ENCODE measurements at places on chromosomes 12 and 14.

- DNase-seq: no peak
Measured at GRCh38 chr12:116539905-116540482, 19.2 kb upstream of the MAP1LC3B2 start.

GRCh38 chr14:88791629-88792472, 902 bp downstream of the EML5 start:
- DNase-seq: no peak

DNA sequence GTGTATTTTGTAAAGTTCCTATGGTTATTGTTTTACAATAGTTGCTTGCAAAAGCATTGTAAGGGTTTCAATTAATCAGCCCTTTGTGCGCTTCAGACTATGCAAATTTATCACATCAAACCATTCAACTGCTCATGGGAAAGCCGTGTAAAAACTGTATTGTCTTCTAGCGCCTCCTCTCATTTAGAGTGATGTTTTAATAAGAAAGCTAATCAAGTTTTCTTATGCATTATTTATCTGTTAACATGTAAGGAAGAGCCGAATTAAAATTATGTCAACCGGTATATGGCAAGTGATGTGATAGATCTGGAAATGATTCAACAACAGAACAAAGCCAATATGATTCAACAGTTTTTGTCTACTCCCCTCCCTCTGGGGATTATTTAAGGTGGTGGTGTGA, 92.5 kb upstream of the RFX4 start:
- DNase-seq: no peak

- DNase-seq: no peak
Measured at GRCh38 chr14:30518867-30519560, 39.9 kb upstream of the G2E3 start.

- no peak for DNase-seq
Measured at GRCh38 chr12:148676-149416, 65.1 kb downstream of the SLC6A12 start.

GRCh38 chr12:78018171-78018910, 187.6 kb downstream of the NAV3 start:
- DNase-seq: no peak

DNA sequence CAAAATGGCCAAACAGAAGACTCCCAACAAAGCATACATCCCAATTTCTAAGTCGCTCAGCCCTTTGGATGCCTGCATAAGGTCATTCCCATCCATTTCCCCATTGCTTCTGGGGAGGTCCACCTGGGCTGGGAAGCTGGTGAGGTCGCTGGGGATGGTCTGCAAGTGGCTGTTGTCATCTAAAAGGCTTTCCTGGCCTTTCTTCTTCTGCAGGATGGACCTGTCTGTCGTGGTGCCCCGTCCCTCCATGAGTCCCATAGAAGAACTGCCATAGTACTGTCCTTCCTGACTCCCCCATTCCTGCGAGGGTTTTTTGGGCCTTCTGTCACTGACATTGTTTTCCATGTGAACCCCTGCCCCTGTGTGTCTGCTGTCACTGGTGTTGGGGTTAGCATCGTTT, 221.1 kb downstream of the GLT1D1 start:
- no peak for DNase-seq

DNA sequence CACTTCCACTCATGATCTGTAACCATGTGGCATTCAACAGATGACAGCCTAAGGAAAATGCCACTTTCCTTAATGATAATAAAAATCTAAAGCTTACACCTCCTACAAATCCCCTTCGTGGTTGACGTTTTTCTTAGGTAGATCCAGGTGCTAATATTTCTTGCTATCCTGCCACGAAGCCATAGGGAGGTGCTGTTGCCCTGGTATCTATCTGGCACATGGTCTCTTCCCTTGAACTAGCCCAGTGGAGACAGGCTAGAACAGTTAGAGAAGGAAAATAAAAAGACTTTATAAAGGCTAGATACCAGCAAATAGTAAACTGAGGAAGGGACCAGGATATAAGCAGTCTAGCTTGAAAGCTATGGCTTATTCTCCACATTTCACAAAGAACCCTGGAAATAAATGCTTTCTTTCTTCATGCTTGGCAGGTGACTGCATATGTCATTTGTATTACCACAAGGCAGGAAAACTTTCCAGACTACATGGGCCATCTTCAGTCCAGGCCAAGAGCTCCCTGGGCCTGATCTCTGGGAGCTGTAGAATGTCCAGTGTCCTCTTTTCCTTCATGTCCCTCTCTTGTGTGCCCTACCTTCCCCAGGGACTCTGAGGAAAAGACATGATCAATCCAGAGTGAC, 15.3 kb downstream of the SPIC start:
- DNase-seq: no peak

DNA sequence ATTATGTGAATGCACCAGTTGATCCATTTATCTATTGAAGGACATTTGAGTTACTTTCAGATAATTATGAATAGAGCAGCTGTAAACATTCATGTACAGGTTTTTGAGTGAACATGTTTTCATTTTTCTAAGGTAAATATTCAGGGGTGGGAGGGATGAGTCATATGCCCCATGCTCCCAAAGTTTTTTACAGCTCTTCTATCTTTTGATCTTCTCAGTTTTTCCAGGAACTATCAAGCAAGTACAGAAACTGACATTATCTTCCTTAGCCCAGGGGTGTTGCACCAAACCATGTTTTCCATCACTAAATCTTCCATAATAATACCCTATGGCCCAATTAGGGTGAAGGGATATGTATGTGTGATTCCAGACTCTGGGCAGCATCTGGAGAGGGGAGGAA, 384.5 kb downstream of the EMP1 start:
- no peak for DNase-seq

DNA sequence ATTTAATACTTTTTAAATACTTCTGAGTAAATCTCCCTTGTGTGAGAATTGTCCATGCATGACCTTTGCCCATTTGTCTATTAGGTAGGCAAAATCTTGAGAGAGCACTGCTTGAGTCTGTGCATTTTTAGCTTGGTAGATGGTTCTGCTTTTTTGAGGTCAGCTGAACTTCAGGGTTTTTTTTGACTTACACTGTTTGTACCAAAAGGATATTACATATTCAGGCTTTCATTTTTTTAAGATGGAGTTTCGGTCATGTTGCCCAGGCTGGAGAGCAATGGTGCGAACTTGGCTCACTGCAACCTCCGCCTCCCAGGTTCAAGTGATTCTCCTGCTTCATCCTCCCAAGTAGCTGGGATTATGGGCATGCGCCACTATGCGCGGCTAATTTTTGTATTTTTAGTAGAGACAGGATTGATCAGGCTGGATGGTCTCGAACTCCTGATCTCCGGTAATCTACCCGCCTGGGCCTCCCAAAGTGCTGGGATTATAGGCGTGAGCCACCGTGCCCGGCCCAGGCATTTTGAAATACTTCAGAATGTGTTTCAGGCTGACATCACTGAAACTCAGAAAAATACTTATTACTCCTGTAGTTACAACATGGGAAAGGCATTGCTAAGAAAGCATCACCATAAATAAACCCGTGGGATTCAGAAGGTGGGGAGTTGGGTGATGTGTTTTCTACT, 11.1 kb downstream of the RASSF3 start:
- DNase-seq: no peak
